ENCODE measurements at places on chromosomes 2 and 18.

- DNase-seq = no peak
Measured at GRCh38 chr2:209305746-209306196, 118.1 kb upstream of the MAP2 start.

DNA sequence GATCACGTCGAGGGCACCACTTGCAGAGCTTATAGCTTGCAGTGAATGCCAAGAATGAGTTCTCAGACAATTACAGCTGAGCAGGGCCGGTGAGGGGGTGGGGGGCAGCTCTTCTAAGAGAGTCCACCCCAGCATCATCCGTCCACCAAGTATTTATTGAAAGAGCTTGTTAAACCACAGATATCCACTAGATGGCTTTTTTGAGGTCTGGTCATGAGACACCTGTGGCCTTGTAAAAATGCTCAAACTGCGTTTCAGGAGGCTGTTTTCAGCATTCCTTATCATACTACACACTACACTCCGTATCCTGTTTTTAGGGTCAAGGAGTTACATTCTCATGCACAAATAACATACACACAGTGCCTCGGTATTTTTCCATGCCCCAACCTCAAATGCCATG lies 51.5 kb downstream of the DNAJC10 start:
- DNase-seq = peak; percentile 9

DNA sequence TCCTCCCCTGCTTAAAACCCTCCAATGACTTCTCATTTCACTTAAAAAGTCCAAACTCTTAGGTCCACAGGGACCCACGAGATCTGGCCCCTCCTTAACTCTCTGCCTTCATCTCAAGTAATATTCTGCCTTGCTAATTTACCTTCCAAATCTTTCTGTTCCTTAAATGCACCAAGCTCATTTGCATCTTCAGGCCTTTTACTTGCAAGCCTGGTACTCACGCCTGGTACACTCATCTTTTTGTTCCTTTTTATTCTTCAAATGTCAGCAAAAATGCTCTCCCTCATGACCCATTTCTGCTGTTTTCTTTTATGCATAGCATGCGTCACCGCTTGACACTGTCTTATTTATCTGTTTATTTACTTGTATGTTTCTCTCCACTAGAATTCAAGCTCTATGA lies 2.7 kb upstream of the WIPF1 start:
- DNase-seq = no peak

GRCh38 chr18:34458410-34458977 lies 233.8 kb upstream of the NOL4 start:
- DNase-seq = no peak

DNA sequence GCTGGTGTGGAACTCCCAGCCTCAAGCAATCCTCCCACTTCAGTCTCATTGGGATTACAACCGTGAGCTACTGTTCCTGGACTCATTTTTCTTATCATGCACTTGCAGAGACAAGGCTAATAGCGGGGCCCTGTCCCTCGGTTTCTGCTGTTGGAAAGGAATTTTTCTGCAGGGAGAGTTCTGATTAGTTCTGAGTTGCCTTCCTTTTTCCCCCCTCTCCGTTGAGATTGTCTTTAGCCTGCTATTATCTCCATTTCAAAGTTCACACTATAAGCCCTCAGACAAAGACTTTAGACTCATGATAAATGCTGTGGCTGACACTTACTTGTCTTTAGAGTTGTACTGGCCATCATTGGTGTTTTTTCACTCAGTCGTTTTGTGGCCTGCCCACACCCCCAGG lies 97.2 kb downstream of the NCOA1 start:
- DNase-seq = no peak

GRCh38 chr18:13269013-13269280 lies 50.4 kb downstream of the LDLRAD4 start:
- no peak for DNase-seq

DNA sequence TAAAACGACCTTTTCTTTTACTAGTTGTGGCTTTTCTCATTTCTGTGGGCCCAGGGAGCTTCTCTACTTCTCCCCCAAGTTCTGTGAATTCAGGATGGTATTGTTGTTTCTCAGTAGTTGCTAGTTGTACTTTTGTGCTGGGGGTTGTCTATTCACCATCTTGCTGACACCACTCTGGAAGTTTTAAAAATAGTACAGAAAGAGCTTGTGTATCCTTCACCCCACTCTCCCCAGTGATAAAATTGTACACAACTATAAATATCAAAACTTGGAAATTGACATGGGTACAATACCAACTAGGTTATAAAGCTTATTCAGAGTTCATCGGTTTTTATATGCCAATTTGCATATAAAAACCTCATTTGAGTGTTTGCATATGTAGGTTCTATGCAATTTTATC lies 45.3 kb upstream of the REEP1 start:
- no peak for DNase-seq

- no peak for DNase-seq
Measured at GRCh38 chr2:74221604-74222299, 23.3 kb downstream of the MTHFD2 start.

DNA sequence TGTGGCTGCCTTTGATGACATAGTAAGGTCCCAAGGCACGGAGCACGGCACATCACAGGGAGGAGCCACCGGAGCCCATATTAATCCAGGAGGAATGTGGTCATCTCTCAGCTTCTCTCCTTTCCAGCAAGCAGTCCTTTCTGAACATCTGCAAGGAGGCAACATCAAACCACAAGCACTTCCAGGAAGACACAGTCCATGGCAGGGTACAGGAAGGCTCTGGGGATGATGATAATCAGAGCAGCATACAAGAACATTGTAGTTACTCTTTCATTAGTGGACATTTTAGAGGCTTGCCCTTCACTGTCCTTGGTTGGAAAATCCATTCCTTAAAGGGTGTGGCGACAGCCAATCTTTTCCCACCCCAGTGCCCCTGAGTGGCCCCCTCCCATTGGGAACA lies 31.1 kb downstream of the YPEL5 start:
- DNase-seq = no peak

DNA sequence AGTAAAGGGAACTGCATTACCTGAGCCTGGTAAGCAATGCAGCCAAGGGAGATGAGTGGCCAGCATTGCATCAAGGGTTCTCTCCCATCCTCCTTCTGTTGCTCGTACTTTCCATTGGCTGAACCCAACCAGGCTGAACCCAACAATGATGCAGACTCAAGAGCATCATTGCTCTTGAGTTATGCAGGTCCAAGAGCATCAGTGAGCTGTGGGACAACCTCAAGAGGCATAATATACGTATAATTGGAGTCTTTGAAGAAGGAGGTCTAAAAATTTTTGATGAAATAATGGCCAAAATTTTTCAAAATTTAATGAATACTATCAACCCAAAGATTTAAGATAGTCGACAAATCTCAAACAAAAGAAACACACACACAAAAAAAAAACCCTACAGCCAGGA lies 213.0 kb downstream of the RNF152 start:
- no peak for DNase-seq

DNA sequence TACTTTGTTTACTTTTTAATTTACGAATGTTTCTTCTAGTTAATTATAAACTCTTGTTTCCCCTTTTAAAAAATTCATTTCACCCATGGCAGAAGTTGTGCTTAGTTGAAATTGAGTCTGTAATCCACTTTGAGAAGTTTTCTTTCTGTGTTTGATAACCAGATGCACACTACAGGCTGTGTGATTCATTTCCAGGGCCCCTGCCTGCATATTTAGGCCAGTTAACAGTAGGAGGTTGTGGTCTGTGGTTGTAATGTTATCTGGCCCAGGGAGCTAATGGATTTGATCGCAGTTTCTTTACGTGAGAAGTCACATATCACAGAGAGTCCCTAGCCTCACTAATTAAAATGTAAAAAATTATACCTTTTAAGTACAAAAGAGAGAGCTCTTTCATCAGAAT lies 3.3 kb downstream of the CDH7 start:
- no peak for DNase-seq

DNA sequence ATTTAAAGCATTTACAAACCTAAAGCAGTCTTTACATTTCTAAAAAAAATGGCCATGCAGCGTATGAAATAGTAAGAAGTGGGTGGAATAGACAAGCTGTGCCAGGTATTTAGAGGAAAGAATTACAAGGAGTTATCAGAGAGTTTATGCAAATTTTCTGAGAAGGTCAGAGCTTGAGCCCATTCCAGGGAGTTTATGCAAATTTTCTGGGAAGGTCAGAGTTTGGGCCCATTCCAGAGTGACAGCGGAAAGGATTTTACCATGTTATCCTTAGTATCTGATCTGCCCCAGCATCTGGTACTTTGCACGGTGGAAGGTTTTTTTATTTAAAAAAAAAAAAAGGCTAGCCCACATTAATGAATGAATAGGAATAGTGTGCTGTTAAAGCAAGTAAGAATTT lies 1.4 kb upstream of the DOK6 start:
- no peak for DNase-seq

GRCh38 chr2:98761267-98761781 lies 30.4 kb upstream of the MGAT4A start:
- no peak for DNase-seq

DNA sequence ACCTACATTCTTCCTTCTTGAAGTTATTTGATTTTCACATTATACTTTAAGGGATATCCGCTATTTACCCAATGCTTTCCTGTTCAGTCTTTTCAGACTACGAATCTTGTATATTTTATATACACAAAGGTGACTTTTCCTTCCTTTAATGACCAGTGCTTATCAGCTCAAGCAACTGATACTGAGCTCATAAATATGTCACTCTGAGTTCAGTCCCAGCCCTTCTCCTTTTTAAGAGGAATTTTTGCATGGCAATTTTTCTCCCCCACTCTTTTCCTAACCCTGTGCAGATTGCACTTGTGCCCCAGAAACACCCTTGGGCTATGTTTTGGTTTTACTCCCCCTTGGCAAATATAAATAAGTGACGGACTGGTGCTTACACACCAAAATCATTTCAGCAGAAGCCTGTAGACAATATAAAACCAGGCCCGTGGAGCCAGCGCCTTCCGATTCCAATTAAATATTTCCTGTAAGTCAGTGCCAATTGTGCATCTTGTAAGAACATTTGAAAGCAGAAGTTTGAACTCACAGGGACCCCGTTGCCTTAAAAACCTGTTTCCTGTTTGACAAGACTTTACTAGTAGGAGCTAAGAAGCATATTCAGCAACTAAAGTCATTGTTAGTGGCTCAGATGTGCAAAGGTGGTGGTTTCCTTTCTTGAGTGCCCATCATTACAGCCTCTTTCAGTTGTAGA lies 66.3 kb upstream of the GATA6 start:
- no peak for DNase-seq

- DNase-seq = no peak
Measured at GRCh38 chr2:44836916-44837315, 104.6 kb upstream of the SIX3 start.

GRCh38 chr2:102114851-102115497 lies 27.6 kb upstream of the IL1R1 start:
- no peak for DNase-seq

DNA sequence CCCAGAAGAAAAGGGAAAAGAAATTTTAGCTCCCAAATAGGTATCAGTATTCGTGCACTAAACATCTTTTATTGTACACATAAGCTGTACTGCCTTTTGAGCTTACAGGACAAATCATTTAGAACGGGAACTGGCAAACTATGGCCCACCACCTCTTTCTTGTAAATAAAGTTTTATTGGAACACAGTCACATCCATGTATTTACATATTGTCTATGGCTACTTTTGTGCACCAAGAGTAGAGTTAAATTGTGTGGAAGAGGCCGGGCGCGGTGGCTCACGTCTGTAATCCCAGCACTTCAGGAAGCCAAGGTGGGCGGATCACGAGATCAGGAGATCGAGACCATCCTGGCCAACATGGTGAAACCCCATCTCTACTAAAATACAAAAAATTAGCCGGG lies 5.7 kb downstream of the TM4SF20 start:
- no peak for DNase-seq

- DNase-seq = no peak
Measured at GRCh38 chr2:38409156-38410102, 32.4 kb upstream of the ATL2 start.

- DNase-seq = no peak
Measured at GRCh38 chr2:174585657-174586252, 11.8 kb downstream of the WIPF1 start.

GRCh38 chr2:96109361-96109680 lies 7.0 kb downstream of the ADRA2B start:
- DNase-seq = no peak

DNA sequence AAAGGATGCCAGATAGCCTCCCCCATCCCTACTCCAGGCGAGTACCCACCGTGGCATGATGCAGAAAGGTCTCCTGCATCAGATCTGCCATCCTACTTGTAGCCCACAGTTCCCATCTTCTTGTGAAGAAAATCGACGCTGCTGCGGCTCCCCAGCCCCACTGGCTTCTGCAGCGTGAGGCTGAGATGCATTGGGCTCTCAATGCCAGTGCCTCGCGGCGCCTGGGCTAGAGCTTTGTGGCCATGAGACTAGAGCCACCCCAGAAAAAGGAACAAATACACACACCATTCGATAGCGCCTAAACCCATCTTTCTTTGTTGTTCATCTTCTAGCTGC lies 2.8 kb downstream of the NOL4 start:
- DNase-seq = no peak

DNA sequence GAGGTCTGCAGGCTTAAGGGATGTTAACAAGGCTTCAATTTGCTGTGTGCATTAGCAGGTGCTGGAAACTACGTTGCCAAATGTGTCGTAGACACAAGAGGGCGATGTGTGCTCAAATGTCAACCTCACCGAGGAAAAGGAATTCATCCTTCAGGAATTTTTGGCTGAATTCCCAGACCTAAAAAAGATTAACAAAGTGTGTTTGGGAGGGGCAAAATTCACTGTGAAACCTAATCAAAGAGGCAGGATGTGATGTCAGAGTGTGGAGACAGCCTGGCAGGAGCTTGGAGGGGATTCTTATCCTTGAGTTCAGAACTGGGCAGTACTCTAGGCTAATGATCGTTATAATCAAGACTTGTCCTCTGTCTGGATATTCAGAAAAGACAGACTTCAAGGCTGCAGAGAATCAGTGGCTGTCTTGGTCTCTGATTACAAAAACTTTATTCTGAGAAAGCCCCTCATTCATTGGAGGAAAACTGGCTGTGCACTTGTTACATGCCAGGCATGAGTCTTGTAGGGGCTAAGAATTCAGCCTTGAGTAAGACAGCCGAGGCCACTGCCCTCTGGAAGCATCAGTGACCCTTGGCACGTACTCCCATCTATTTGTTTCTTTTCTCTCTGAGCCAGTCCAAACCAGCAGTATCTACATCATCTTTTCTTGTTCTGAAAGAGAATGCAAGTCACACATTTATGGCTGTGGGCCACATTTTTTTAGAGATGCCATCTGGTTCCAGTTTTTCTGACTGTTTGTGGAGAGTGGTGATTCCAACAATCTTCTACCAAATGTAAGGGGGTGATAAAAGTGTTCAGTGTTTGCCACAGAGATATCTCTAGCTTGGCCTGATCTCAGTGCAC lies 18.7 kb upstream of the SCYGR1 start:
- peak; percentile 99 for DNase-seq

DNA sequence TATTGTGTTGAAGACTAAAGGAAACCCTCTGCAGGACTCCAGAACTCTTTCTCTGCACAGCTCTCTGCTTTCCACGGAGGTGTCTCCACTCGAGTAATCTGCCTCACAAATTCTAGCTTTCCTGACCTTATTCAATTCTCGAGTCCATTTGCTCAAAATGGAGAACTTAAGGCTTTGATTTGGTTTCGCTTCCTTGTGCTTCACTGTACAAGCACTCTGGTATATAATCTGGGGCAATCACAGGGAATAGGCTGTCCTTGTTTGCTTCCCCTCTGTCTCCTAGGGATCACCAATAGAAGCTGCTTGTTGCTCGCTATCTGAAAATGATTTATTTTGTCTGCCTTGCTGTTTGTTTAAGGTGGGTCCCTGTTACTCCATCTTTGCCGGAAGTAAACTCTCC lies 129.1 kb upstream of the DOCK10 start:
- no peak for DNase-seq

GRCh38 chr2:237488901-237489860 lies 2.1 kb downstream of the MLPH start:
- DNase-seq = no peak

Measured in HAP-1 (cell line).